ENCODE measurements at places on chromosomes 4 and X. TPM values are rescaled to one million over a fixed set of nuclear protein-coding genes. Genes with fewer than 3 reads are reported as not detected.

GRCh38 chr4:101417046-101417445 is 69.7 kb upstream of the PPP3CA start:
- DNase-seq = no peak
- H3K27me3 ChIP-seq = no peaks in the 10 kb centered on the region
- no peaks in the 10 kb centered on the region for H3K4me1 ChIP-seq
- H3K4me3 ChIP-seq = no peak overlapping the region
- H3K27ac ChIP-seq = no peak overlapping the region
- H3K36me3 ChIP-seq = no peaks in the 10 kb centered on the region

GRCh38 chr4:123600987-123601904 is 204.7 kb downstream of the SPRY1 start:
- H3K4me3 ChIP-seq = no peak overlapping the region
- DNase-seq = no peak
- H3K4me1 ChIP-seq = peaks cover 17% of the 10 kb centered on the region
- no peaks in the 10 kb centered on the region for H3K27me3 ChIP-seq
- no peak overlapping the region for H3K27ac ChIP-seq

The GLRA2 gene
- not detected for total RNA-seq

The JCHAIN gene
- total RNA-seq = 2.1 TPM

DNA sequence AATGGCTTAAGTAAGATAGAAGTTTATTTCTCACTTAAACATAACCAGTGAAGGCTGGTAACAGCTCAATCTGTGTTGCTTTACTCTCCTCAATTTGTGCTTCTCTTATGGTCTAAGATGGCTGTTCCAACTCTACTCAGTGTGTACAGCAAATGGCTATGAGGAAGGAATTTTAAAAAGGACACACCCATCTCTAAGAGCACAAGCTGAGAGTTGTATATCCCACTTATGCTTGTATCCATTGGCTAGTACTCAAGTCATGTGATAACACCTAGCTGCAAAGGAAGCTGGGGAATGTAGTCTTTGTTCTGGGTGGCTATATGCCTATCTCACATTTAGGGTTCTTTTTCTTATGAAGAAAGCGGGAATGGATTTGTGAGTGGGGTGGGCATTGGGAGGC is 63.3 kb downstream of the GPAT3 start:
- DNase-seq = no peak
- peaks cover 8% of the 10 kb centered on the region for H3K4me1 ChIP-seq
- H3K36me3 ChIP-seq = peaks cover 63% of the 10 kb centered on the region
- no peak overlapping the region for H3K27ac ChIP-seq

DNA sequence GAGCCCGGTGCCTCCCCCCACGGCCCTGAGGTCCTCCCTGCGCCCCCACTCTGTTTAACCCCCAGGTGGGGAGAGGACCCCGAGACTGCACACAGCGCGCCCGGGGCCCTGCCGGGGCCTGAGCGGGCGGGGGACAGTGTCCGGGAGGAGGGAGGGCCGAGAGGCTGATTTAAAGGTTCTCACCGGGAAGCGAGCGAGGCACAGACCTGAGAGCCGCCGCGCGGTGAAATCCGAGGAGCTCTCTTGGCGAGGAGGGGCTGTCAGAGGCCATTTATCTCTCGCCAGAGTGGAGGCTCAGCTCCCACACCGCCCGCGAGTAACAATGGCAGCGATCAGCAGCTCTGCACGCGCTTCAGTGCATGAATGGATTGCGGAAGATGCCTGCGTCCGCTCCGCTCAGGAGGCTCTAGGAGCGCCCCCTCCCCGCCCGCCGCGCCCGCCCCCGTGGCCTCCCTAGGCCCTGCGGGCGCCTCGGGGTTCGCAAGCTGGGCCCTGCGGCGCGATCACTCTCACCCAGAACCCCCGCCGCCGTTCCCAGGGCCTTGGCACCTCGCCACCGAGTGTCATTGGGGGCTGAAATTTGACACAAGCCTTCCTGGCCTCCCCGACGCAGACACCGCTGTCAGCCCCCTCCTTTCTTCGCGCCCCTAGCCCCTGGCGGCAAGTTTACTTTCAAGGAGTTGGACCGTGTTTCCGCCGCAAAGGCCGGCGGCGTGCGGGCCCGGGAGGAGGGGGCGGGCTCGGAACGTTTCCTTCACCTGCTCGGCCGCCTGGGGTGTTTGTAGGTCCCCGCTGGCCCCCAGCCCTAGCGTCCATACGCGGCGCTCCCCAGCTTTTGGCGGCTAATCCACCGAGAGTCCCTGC is 48.7 kb upstream of the BCOR start:
- H3K27me3 ChIP-seq = peaks cover 5% of the 10 kb centered on the region
- no peak for DNase-seq
- peaks cover 37% of the 10 kb centered on the region for H3K4me1 ChIP-seq
- peak overlapping the region; percentile 51 for H3K27ac ChIP-seq
- H3K36me3 ChIP-seq = no peaks in the 10 kb centered on the region

The PASD1 gene
- total RNA-seq = not detected

GRCh38 chr4:36026348-36026880 is 217.9 kb downstream of the ARAP2 start:
- H3K4me1 ChIP-seq = no peaks in the 10 kb centered on the region
- H3K36me3 ChIP-seq = no peaks in the 10 kb centered on the region
- DNase-seq = no peak

Measured in esophagus muscularis mucosa (tissue), 4 donors.